Effector memory CD8-positive, alpha-beta T cell (primary cell): ENCODE measurements at places on chromosomes 6 and 20.

DNA sequence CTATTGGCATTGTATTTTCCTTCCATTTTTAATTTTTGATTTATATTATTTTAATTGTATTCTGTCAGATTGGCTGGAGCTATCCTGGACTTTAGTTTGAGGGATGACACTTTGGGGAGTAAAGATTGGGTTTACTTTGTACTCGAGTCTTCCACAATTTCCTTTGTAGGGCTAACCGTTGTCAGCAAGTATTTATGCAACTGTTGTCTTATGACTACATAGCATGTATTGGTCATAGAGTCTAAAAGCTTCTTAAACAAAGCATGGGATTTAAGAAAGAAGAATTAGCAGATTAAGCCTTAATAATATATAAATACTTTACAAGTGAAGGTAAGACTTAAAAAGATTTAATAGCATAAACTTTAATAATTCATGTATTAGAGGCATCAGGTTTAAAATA lies 19.6 kb downstream of the FARS2 start:
- no peak overlapping the region for H3K27ac ChIP-seq
- no peak overlapping the region for H3K4me3 ChIP-seq
- H3K36me3 ChIP-seq, result peaks cover 3% of the 10 kb centered on the region
- DNase-seq, result no peak
- H3K27me3 ChIP-seq, result no peaks in the 10 kb centered on the region

- peak overlapping the region; percentile 52 for H3K27ac ChIP-seq
- peaks cover 22% of the 10 kb centered on the region for H3K4me1 ChIP-seq
- no peaks in the 10 kb centered on the region for H3K27me3 ChIP-seq
- H3K36me3 ChIP-seq, result peaks cover 14% of the 10 kb centered on the region
- no peak overlapping the region for H3K4me3 ChIP-seq
Measured at GRCh38 chr20:53597030-53597482, 3.4 kb upstream of the ZNF217 start.

GRCh38 chr6:14645841-14646240 lies 528.3 kb downstream of the CD83 start:
- H3K27ac ChIP-seq, result no peak overlapping the region
- H3K27me3 ChIP-seq, result peaks cover under 1% of the 10 kb centered on the region
- H3K4me1 ChIP-seq, result no peaks in the 10 kb centered on the region
- no peak for DNase-seq

DNA sequence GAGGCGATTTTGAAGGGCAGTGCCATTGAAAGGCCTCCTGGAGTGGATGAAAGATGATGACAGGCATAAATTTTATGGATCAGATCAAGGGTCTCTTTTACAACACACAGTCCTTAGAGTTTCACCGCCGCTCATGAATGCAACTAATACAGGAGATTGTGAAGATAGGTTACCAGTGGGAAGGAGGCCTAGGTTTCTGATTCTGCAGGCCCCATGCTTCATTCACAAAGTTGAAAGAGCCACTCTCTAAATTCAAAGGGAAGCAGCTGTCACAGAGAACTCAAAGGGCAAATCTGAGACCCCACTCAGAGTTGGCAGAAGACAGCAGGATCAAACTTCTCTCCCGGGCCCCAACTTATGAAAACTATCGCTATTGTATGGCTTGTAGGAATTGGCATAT lies 137.6 kb downstream of the MAP3K7 start:
- no peak overlapping the region for H3K27ac ChIP-seq
- no peak for DNase-seq
- no peaks in the 10 kb centered on the region for H3K36me3 ChIP-seq
- H3K4me1 ChIP-seq, result no peaks in the 10 kb centered on the region
- no peak overlapping the region for H3K4me3 ChIP-seq

DNA sequence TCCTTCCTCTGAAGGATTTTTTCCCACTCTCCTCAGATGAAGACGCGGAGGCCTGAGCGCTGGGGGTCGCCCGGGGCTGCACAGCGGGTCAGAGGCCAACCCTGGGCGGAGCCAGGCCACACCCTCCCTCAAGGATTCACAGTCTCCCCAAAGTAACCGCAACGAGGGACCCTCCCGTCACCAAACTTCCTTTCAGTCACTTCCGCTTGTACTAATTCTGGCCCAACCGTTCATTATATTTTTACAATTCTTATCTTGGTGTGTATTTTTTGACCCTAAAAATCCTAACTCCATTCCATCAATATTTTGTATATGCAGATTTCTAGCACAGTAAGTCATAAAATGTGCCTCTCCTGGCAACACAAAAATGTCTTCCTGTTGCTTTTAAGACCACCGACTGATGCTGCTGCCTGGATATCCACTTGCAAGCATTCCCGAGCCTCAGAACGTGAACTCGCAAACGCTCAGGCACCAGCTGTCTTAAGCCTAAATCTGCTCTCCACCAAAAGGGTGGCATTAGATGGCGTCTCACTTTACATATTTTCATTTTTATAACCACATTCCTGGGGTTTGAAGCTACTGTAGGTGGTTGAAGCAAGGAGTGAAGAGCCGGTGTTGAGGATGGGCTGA lies 128.0 kb downstream of the DLL1 start:
- peak overlapping the region; percentile 65 for H3K4me3 ChIP-seq
- peaks cover 9% of the 10 kb centered on the region for H3K4me1 ChIP-seq
- H3K36me3 ChIP-seq, result no peaks in the 10 kb centered on the region
- H3K27me3 ChIP-seq, result peaks cover 26% of the 10 kb centered on the region

- no peak overlapping the region for H3K4me3 ChIP-seq
- H3K27ac ChIP-seq, result no peak overlapping the region
- no peak for DNase-seq
- no peaks in the 10 kb centered on the region for H3K36me3 ChIP-seq
- H3K27me3 ChIP-seq, result no peaks in the 10 kb centered on the region
Measured at GRCh38 chr6:146347690-146348089, 195.9 kb upstream of the RAB32 start.

- H3K27me3 ChIP-seq, result no peaks in the 10 kb centered on the region
- H3K4me1 ChIP-seq, result no peaks in the 10 kb centered on the region
- no peak overlapping the region for H3K27ac ChIP-seq
Measured at GRCh38 chr6:19812512-19813119, 24.6 kb upstream of the ID4 start.

- peaks cover 32% of the 10 kb centered on the region for H3K4me1 ChIP-seq
- H3K27ac ChIP-seq, result peak overlapping the region; percentile 98
- DNase-seq, result no peak
Measured at GRCh38 chr6:27139756-27140579, 107.5 kb upstream of the PRSS16 start.

- DNase-seq, result no peak
- H3K36me3 ChIP-seq, result no peaks in the 10 kb centered on the region
- H3K4me3 ChIP-seq, result no peak overlapping the region
- no peak overlapping the region for H3K27ac ChIP-seq
- no peaks in the 10 kb centered on the region for H3K4me1 ChIP-seq
Measured at GRCh38 chr6:85250586-85251220, 199.2 kb upstream of the NT5E start.

DNA sequence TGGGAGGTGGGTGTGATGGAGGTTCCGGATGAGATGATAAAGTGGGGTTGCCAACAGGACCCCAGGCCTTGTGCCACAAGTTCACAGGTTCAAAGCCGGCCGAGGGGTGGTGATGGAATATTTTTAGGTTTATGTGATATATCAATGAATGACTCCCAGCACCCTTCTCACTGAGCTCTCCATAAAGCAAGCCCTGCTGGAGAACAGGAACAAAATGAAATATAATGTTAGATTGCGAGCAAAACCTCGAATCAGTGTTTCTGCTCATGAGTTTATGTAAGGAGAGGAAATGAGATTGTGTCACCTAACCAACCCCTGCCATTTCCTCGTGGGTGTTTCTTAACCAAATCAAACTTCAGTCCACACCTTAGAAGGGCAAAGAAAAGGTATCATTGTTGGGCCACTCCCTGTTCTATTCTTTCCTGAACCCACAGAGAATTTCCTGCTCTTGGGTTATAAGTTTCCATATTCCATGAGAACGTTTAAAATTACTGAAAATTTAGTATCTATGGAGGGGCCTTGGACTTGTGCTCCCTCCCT lies 192.2 kb upstream of the EXOC2 start:
- no peaks in the 10 kb centered on the region for H3K36me3 ChIP-seq
- H3K27ac ChIP-seq, result no peak overlapping the region
- peaks cover 38% of the 10 kb centered on the region for H3K27me3 ChIP-seq
- DNase-seq, result no peak
- H3K4me3 ChIP-seq, result no peak overlapping the region
- H3K4me1 ChIP-seq, result peaks cover 7% of the 10 kb centered on the region

- H3K36me3 ChIP-seq, result peaks cover 68% of the 10 kb centered on the region
- peaks cover 38% of the 10 kb centered on the region for H3K4me1 ChIP-seq
- peak overlapping the region; percentile 49 for H3K27ac ChIP-seq
Measured at GRCh38 chr20:57381596-57382503, 9.3 kb upstream of the RBM38 start.

DNA sequence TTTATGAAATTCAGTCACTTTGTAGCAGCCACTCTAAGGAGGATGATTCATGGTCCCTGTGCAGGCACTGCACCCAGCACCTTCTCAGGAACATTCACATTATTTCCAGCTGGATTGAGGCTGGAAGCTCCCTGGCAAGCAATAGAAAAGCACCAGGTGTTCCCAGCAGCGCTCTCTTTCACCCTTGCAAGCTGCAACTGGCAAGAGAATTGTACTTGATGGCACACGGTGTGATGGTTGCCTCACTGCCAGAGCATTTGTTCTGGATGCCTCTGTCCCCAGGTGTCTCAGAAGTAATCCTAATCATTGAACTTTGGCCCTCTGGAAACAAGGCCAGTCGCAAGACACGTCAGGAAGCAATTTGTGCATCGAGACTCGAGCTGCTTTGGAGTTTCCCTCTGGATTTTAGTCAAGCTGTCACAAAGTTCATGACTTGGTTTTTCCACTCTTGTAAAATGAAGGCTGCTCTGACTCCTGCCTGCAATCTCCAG lies 24.9 kb upstream of the PHACTR2 start:
- H3K36me3 ChIP-seq, result no peaks in the 10 kb centered on the region
- H3K27me3 ChIP-seq, result no peaks in the 10 kb centered on the region
- H3K4me1 ChIP-seq, result peaks cover 6% of the 10 kb centered on the region
- no peak for DNase-seq

DNA sequence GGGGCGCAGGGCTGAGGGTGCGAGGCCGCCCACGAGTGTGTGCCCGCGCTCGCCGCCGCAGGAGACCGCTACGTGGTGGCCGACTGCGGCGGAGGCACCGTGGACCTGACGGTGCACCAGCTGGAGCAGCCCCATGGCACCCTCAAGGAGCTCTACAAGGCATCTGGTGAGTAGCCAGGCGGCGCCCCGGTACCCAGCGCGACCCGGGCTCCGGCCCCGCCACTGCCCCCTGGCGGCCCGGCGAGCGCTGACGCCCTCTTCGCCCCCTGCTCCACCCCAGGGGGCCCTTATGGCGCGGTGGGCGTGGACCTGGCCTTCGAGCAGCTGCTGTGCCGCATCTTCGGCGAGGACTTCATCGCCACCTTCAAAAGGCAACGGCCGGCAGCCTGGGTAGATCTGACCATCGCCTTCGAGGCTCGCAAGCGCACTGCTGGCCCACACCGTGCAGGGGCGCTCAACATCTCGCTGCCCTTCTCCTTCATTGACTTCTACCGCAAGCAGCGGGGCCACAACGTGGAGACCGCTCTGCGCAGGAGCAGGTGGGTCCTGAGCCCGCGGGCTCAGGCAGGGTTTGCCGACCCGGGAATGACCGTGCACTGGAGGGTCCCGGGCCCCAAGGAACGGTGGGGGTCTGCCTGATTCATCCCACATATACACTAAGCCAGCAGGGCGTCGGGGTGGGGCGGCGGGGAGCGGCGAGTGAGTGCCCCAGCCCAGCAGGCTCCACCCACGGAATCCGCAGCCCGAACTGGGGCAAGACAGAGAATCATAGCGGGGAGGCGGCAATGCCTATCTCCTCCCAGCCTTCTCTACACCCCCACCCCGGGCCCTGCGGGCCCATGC lies 17.4 kb downstream of the HSPA12B start:
- no peak overlapping the region for H3K27ac ChIP-seq
- H3K4me1 ChIP-seq, result peaks cover 8% of the 10 kb centered on the region
- H3K36me3 ChIP-seq, result peaks cover 3% of the 10 kb centered on the region
- peak; percentile 49 for DNase-seq

- no peaks in the 10 kb centered on the region for H3K36me3 ChIP-seq
- no peak overlapping the region for H3K4me3 ChIP-seq
- no peak for DNase-seq
- no peak overlapping the region for H3K27ac ChIP-seq
Measured at GRCh38 chr6:72649032-72649984, 27.4 kb downstream of the KCNQ5 start.
